ENCODE measurements at places on chromosomes 1 and 21. TPM values are rescaled to one million over a fixed set of nuclear protein-coding genes. Genes with fewer than 3 reads are reported as not detected.
A peak's percentile ranks its signal among the peaks of the same experiment; 100 is the strongest.

DNA sequence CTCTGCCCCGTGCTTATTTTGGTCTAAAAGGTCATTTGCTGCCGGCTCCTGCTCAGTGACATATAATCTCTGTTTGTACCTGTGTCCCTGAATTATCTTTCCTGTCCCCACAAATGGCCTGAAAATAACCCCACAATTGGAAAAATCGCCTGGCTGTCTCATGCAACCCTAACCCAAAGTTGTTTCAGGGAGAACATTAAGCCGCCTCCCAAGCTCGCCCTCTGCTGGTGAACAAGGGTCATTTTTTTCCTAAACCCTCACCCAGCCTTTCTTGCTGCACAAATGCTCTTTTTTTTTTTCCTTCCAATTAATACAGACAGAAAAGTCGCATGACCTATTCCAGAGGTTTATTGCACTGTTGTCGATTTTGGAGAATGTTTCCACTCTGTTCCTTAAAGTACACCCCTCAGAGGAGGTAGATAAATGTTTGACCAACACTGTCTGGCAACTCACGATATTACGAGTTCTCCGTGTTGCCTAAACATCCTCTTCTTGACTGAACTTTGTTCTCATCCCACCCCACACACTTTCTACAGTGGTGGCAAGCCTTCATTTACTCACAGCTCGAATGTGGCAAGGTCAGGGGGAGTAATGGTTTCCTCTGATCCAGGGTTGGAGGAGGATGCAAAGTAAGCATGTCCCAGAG lies 148.7 kb downstream of the ZZZ3 start:
- H3K27me3 ChIP-seq = no peaks in the 10 kb centered on the region
- no peak overlapping the region for H3K4me3 ChIP-seq
- H3K27ac ChIP-seq = no peak overlapping the region
- no peak for DNase-seq
- H3K4me1 ChIP-seq = peaks cover 9% of the 10 kb centered on the region

DNA sequence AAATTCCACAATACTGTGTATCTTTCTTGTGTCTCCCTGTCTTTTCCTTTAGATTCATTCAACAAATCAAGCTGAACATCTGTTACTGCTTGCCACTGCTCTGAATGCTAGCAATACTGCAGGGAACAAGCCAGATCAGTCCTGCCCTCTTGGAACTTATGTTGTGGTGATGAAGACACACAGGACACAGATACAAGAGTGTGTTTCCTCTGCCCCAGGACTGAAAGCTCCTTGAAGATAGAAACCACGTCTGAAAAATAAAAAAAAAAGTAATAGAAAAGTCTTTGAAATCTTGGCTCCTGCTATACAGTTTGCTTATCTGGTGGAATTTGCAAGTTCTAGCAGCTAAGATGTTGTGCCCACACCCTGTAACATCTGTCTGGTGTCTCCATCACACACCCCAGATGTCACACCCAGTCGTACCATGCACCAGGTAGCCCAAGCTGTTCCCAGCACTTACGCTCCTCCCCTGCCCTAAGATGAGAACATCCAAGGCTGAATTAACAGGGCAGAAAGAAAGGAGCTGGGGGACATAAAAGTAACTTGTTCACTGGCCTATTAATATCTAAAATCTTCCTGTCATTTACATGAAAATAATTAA lies 80.2 kb upstream of the GALNT2 start:
- H3K27ac ChIP-seq = no peak overlapping the region
- H3K27me3 ChIP-seq = no peaks in the 10 kb centered on the region
- peak; percentile 50 for DNase-seq
- no peaks in the 10 kb centered on the region for H3K4me1 ChIP-seq

Gene MCOLN2
- 0.23 TPM for total RNA-seq

Gene REN
- not detected for total RNA-seq

Gene RAB42
- 3.7 TPM for total RNA-seq

All from esophagus muscularis mucosa (tissue), 4 donors.